T47D (cell line): ENCODE measurements at places on chromosomes 6 and 20.

- DNase-seq = no peak
Observed at GRCh38 chr6:37123957-37124729, 45.8 kb upstream of the PIM1 start.

- DNase-seq = peak; percentile 85
Observed at GRCh38 chr20:32358883-32359632, 927 bp downstream of the ASXL1 start.

DNA sequence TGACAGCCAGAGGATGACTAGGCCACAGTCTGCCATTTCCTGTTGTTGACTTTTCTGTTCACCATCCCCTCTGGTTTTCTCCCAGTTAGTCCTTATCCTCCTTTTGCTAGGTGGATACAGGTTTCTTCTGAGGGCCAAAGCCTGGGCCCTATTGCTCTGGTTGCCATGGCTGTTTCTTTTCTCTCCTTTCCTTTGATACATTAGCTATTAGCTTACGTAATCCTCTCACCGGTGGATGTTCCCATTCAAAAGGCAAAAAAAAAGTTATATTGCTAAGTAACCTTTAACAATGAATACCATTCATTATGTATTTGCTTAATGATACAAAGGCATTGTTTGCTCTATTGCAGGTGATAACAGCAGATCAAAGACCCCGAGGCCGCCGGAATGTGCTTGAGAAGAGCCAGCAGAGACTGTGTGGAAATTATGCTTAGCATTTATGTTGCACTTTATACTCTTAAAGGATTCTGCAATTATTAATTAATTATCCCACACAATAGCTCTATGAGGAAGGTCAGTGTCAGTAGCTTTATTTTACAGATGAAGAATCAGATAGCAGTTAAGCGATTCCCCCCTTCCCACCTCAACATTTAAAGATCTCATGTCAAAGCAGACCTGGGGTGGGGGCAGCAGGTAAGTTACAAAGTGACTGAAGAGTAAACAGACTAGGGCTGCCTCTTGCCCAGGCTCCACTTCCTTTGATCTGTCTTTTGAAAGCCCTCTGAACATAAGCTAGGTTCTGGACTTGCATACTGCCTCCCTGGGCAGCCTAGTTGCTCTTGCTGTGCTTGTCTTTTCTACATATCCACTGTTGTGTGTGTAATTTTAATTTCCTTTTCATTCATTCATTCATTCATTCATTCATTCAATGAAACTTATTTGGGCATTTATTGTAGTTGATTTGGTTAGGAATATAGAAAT lies 14.5 kb upstream of the TFB1M start:
- DNase-seq = no peak

GRCh38 chr6:68575765-68576439 lies 59.2 kb upstream of the ADGRB3 start:
- no peak for DNase-seq

DNA sequence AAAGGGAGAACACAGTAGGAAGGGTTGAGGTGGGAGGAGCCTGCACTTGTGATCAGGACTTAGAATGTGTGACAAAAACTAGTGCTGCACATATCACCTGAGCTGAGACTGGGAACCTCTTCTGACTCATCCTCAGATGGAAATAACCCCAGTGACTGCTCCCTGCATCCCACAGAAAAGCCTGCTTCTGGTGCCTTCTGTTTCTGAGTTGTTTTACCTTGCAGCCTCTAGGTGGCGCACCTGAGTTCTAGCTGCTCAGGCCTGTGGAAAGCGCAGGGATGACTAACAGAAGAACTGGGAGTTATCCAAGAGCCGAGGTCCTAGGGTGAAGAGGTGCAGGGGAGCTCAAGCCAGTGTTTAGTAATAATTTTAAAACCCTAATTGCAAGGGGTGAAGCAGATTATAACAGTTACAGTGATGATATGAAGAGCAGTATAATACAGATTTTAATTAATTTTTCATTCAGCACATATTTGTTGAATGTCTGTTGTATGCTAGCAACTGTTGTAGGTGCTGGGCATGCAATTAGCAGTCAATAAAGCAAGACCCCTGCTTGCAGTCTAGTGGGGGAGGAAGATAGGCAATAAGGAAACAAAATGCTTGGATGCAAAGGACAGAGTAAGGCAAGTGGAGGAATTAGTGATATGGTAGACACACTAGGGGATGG lies 302.5 kb downstream of the DHX35 start:
- peak; percentile 78 for DNase-seq

GRCh38 chr6:82179415-82179814 lies 68.1 kb downstream of the IBTK start:
- no peak for DNase-seq
